ENCODE measurements at places on chromosomes 6 and 20.

GRCh38 chr20:40966103-40966502, 62.5 kb upstream of the TOP1 start:
- no peak for DNase-seq

- peak; percentile 80 for DNase-seq
Measured at GRCh38 chr20:62143081-62143956, at the start of the genes PSMA7 and SS18L1. Gene PSMA7, minus strand, starts transcription at chr20:62143394. Its CDS starts 91 bp downstream, at chr20:62143303. Gene SS18L1, plus strand, starts transcription at chr20:62143769. Its CDS starts 52 bp downstream, at chr20:62143821.

GRCh38 chr20:21301940-21302663, 1.0 kb upstream of the XRN2 start:
- DNase-seq: no peak

DNA sequence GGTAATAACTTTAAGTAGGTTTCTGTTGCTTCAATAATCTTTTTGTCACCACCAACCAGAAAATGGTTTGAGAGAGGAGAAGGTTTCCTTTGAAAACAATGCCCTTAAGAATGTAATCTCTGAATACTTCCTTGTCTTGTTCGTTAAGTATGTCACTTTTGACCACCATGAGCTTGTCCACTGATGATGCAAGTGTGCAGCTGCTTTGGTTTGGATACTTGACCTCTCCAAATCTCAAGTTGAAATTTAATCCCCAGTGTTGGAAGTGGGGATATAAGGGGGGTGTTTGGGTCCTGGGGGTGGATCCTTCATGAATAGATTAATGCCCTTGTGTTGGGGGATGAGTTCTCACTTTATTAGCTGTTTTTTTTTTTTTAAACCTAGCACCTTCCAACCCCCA, 985.4 kb downstream of the EPHA7 start:
- DNase-seq: no peak

- no peak for DNase-seq
Measured at GRCh38 chr6:96844530-96844929, 7.3 kb upstream of the GPR63 start.

DNA sequence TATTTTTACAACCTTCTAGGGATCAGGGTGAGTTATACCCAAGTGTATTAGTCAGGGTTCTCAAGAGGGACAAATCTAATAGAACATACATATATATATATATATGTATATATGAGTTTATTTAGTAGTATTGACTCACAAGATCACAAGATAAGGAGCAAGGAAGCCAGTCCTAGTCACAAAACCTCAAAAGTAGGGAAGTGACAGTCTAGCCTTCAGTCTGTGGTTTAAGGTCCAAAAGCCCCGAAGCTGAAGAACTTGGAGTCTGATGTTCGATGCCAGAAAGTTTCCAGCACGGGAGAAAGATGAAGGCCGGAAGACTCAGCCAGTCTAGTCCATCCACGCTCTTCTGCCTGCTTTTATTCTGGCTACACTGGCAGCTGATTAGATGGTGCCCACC, 632.7 kb upstream of the AGPAT4 start:
- no peak for DNase-seq

- DNase-seq: no peak
Measured at GRCh38 chr6:70112716-70113115, 190.2 kb downstream of the COL9A1 start.

GRCh38 chr6:130412556-130413290, 46.9 kb downstream of the TMEM200A start:
- no peak for DNase-seq

- no peak for DNase-seq
Measured at GRCh38 chr20:21396599-21397340, 556 bp downstream of the NKX2-4 start.

DNA sequence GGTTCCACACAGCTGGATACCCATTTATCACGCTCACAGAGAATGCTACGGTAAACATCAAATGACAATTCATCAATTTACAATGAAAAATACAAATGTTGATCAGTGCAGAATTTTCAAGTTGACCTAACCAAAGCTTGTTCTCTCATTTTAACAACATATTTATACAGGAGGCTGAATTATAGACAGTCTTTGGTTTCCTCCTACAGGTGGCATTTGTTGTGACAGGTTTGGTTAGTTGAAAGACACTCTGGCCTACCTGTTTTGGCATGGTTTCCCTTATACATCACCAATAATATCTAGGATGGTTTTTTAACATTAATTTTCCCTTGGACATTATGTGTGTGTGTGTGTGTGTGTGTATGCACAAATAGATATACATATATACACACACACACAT, 642.5 kb upstream of the MMS22L start:
- no peak for DNase-seq

- DNase-seq: no peak
Measured at GRCh38 chr6:14921170-14921569, 324.7 kb upstream of the JARID2 start.

DNA sequence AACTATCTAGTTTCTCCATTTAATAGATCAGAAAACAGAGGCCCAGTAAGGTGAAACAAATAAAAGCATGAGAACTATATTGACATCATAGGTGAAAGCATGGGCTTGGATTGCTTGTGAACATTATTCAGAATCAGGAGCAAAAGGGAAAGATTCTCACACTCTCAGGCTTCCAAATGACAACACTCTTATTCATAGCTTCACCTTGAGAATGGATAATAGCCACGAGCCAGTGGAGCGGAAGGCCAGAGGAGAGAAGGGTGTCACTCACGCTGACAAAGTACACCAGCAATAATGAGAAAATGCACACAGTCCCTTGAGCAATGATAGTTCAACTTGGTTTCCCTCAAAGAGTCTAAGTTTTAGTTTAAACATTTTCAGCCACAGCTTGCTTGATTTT, 339.0 kb downstream of the TPBG start:
- DNase-seq: no peak

DNA sequence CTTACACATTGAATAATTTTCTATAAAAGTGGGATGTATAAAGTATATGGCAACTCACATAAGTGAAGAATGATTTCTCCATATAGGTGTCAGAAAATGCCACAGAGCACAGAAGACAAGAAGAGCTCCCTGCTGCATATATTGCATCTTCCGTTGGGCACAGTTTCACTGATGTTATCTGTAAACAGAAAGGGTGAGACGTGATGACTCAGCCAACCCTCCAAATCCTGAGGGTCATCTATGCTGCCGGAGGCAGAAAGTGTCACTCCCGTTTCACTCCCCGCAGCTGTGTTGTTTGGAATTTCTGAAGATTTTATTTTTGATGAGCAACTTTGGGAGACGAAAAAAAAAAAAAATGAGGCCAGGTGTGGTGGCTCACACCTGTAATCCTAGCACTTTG, 644.1 kb downstream of the C6orf118 start:
- DNase-seq: no peak

DNA sequence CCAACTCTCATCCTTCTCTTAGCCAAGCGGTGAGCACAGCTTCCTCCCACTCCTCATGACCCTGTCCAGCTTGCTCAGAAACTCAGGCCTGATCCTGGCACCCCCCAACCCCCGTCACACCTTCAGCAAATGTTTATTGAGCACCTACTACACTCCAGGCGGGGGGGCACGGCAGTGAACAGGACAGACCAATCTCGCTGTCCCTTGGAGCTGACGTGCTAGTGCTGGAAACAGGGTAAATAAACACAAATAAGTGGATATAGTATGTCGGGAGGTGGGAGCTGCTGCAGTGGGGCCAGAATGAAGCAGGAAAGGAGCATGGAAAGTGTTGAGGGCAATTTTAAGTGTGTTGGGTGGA, 7.4 kb upstream of the SPDEF start:
- no peak for DNase-seq

- no peak for DNase-seq
Measured at GRCh38 chr6:147117580-147117979, 86.6 kb upstream of the STXBP5 start.

GRCh38 chr6:149925974-149926777, 3.3 kb upstream of the RAET1G start:
- DNase-seq: peak; percentile 65

- no peak for DNase-seq
Measured at GRCh38 chr6:149459761-149460160, 25.1 kb downstream of the ZC3H12D start.

DNA sequence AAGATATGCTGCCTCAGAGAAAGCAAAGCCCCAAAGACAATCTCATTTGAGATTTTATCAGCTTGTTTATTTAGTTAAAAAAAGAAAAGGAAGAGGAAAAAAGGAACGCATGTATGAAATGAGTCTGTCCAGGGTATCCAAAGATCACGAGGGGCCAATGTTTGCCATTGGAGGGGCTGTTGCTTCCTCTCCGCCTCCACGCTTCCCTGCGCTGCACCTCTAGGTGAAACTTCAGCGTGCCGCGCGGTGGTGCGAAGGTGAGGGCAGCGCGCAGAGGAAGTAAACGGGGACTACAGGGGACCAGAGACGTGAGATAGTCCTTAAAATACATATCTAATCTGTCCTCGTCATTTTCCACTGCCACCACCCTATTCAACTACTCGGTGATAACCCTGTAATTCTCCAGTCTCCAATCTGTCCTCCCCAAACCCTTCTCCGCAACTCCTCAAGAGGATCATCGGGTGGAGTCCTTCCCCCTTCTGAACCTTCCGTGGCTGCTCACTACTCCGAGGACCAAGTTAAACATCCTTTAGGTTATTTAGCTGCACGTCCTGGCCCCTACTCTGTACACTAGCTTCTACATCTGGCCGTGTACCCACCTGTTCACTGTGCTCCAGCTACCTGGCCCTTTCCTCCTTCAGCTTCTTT, 1.1 kb upstream of the DCBLD1 start:
- DNase-seq: no peak

GRCh38 chr6:137650720-137651119, 156.5 kb upstream of the OLIG3 start:
- no peak for DNase-seq

DNA sequence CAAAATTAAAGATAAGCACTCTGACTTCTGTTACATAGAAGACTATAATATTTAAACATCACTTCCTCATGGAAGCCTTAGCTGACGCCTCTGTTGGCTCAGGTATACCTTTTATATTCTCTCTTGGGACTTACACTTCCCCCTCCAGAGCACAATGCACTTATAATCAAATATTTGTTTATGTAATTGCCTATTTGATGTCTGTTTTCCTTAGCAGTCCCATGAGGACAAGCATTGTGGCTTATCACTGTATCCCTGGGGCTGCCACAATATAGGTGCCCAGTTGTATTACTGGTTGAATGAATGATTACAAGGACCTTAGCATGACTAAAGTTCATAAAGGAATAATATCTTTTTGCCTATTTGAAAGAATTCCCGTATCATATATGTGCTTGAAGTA, 186.7 kb upstream of the VGLL2 start:
- no peak for DNase-seq

GRCh38 chr6:11323666-11324452, 91.4 kb upstream of the NEDD9 start:
- DNase-seq: peak; percentile 21

- no peak for DNase-seq
Measured at GRCh38 chr6:3310703-3311102, 52.0 kb downstream of the PSMG4 start.

- DNase-seq: no peak
Measured at GRCh38 chr20:9311132-9311531, 203.3 kb upstream of the LAMP5 start.

GRCh38 chr20:19966840-19967239, 50.3 kb upstream of the NAA20 start:
- no peak for DNase-seq

GRCh38 chr6:1426416-1426815, 37.0 kb downstream of the FOXF2 start:
- no peak for DNase-seq

DNA sequence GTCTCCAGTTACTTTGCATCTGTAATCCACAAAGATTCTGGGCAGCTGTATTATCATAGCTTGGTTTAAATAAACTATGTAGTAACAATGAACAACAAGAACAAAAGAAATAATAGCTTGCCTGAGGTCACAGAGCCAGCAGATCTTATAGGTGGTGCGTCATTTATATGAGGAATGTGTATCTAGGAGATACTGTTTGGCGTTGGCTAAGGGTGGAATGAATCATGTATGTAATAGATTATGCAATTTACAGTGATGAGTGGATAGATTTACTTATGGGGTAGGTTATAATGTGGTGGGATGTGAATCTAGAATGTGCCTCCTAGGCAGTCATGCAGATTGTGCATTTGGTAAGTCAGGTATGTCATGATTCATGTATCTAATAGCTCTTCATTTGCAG, 42.8 kb downstream of the HNF4A start:
- no peak for DNase-seq

- no peak for DNase-seq
Measured at GRCh38 chr6:141736104-141736503, 396.6 kb upstream of the GJE1 start.

DNA sequence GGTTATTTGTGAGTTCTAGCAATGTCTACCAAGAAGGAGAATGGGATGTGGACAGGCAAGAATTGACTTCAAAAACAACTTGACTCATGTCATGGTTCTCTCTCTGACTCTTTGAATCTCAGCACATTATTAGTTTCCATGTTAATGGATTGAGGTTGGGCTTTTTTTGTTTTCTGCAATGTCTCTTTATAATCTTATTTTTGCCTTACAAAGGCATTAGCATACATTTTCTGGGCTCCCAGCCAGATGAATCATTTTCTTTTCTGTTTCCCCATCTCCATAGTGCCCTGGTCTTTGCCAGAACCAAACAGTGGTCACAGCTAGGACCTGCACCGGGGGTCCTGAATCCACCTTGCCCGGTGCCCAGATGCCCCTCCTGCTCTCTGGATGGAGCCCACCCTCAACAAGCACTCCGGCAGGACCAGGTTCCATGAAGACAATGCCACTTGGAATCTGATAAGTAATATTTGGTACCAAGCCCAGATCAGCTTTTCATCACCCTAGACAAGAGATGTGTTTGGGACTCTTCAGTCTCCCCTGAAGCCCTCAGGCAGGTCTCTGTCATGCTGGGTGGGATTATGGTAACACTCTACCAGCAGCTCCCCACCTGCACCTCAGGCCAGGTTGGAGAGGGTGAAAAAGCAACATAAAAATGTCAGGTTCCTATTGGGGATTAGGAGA, 266.7 kb upstream of the SULF2 start:
- no peak for DNase-seq

DNA sequence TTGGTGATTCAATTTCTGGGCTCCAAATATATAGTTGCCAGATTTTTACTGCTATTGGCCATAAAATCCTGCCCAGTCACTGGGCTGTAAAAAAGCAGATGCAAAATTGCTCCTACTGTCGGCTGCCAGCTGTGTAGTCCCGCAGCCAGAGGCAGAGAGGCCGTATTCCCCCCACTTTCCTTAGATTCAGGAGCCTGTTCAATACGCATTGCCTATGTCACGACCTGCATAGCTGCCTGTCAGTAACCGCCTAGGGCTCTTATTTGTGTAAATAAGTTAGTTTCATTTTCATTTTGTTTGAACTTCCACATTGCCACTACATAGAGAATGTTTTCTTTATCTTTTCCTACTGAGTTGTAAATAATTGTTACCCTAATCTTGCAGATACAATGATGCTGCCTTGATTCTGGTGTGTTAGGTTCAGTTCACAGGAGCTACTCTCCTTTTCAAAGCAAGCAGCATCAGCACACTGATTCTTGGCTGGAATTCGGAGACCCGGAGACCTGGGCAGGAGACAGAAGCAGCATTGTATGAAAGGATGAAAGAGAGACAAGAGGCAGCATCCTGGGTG, 46.0 kb upstream of the UST start:
- peak; percentile 32 for DNase-seq

GRCh38 chr20:1467355-1468116, 887 bp upstream of the NSFL1C start:
- DNase-seq: no peak

Data from CD4-positive, alpha-beta T cell treated with Interleukin-4 for 4 hours (primary cell).